Thoracic aorta (tissue), 2 donors: ENCODE measurements at places on chromosomes 12 and 14. TPM values are rescaled to one million over a fixed set of nuclear protein-coding genes. Genes with fewer than 3 reads are reported as not detected.

STAB2 gene
- not detected for total RNA-seq

DNA sequence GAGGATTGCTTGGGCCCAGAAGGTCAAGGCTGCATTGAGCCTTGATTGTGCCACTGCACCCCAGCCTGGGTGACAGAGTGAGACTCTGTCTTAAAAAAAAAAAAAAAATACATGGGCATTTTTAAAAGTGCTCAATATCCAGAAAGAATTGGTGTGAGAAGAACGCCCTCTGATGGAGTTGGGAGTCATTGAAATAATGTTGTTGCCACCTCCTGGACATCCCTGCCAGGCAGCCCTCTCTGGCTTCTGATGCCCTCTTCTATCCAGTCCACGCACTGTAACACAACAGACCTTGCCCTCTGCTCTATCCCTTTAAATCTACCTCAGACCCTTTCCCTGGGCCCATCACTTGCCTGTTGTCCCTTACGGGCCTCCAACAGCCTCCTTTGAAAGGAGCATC, 4.9 kb downstream of the PTGDR start:
- no peaks in the 10 kb centered on the region for H3K27me3 ChIP-seq
- H3K4me1 ChIP-seq, result peaks cover 10% of the 10 kb centered on the region
- no peak overlapping the region for H3K27ac ChIP-seq
- H3K36me3 ChIP-seq, result no peaks in the 10 kb centered on the region

DNA sequence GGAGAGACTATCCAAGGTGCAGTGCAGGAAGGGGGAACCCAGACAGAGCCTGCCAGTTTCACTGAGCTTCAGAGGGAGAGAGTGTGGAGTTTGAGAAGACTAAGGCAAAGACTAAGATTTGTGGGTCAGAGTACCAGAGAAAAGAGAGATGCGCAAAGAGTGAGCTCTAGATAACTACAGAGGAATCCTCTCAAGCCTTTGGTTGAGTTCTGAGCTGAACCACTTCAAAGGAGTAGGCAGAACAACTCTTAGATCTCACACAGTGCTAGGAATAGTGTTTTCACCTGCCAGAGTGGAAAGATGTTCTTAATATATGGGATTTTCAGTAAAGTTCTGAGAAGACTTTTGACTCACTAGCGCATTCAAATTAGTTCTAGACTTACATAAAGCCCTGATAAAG, 10.7 kb upstream of the M6PR start:
- no peak overlapping the region for H3K27ac ChIP-seq
- no peaks in the 10 kb centered on the region for H3K4me1 ChIP-seq
- no peak overlapping the region for H3K4me3 ChIP-seq
- H3K27me3 ChIP-seq, result no peaks in the 10 kb centered on the region
- H3K36me3 ChIP-seq, result no peaks in the 10 kb centered on the region
- no peak for DNase-seq

GRCh38 chr12:92601176-92601575, 101.6 kb upstream of the PLEKHG7 start:
- H3K27ac ChIP-seq, result no peak overlapping the region
- DNase-seq, result no peak
- no peak overlapping the region for H3K4me3 ChIP-seq
- H3K36me3 ChIP-seq, result no peaks in the 10 kb centered on the region

DNA sequence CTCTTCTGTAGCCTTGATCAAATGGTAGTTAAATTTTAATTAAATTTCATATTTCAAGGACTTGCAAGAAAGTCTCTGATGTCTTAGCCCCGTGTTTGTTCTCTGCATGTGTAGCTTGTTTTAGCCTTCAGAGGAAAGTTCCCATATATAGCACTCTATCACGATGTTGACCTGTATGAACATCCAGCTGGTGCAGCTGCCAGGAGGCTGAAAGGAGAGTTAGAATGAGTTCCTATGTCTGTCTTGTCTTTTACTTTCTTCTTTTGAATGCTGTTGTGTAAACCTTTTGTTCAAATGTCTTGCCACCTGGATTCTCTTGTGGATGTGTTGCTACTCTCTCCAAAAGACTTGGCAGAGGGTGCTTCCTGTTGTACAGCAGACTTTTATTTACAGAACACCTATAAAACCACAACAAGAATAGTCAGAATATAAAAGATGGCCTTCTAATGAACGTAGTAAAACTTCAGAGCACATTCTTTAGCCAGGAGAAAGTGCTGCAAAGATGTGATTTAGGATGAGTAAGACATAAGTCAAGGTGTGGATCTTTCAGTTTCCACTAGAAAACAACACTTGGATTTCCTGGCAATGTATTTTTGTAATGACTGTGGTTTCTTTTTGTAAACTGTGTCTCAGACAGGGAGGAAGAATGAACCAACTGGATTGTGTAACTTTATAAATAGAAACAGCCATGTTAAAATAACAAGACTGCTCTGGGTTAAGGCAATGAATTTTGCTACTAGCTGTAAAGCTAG, 17.2 kb downstream of the NAV3 start:
- H3K27ac ChIP-seq, result peak overlapping the region; percentile 49
- no peak for DNase-seq
- no peaks in the 10 kb centered on the region for H3K27me3 ChIP-seq

DNA sequence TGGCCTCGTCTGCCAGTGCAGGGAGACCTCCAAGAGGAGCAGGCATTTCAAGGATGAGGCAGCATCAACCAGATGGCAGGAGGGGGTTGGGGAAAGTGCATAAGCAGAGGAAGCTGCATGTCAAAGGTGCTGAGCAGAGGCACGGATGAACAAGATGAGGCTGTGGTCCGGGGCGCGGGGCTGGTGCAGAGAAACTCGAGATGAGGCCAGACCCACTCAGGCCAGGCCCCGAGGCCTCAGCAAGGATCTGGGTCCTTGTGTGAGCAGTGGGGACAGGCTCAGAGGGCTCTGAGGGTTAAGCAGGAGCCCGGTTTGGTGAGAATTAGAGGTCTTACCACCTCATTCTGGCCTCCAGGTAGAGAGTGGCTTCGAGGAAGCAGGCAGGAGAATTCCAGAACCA, 98.8 kb downstream of the DICER1 start:
- H3K4me3 ChIP-seq, result no peak overlapping the region
- H3K27ac ChIP-seq, result no peak overlapping the region
- DNase-seq, result no peak
- no peaks in the 10 kb centered on the region for H3K27me3 ChIP-seq
- no peaks in the 10 kb centered on the region for H3K36me3 ChIP-seq

OVCH1 gene
- total RNA-seq, result 0.78 TPM

RNASE7 gene
- total RNA-seq, result not detected

KLRD1 gene
- 1.9 TPM for total RNA-seq

DNA sequence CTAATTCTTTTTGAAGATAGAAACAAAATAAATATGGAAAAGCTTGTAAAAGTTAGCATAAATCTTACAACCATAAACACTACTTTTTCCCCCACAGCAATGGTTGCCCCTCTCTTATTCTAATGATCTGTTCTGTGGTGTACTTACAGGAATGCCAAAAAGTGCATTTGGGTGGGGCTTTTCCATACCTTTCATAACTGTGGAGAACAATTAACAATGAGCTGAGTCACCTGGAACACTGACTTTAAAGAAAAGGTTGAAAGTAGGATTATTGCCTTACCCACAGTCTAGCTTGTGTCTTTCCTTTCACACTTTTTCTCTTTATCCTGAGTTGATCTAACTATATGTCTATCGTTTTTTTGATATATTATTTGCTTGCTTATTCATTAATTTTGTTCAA, 86.9 kb downstream of the TPH2 start:
- no peak overlapping the region for H3K4me3 ChIP-seq
- no peaks in the 10 kb centered on the region for H3K27me3 ChIP-seq
- no peaks in the 10 kb centered on the region for H3K36me3 ChIP-seq

GRCh38 chr14:25626986-25627385, 577.0 kb upstream of the STXBP6 start:
- H3K27ac ChIP-seq, result no peak overlapping the region
- no peak for DNase-seq
- H3K4me1 ChIP-seq, result no peaks in the 10 kb centered on the region
- no peak overlapping the region for H3K4me3 ChIP-seq
- no peaks in the 10 kb centered on the region for H3K36me3 ChIP-seq

- H3K36me3 ChIP-seq, result no peaks in the 10 kb centered on the region
- H3K4me3 ChIP-seq, result no peak overlapping the region
- DNase-seq, result no peak
- no peaks in the 10 kb centered on the region for H3K4me1 ChIP-seq
- no peak overlapping the region for H3K27ac ChIP-seq
- H3K27me3 ChIP-seq, result no peaks in the 10 kb centered on the region
These were observed 92.5 kb upstream of the EIF5 start for GRCh38 chr14:103241531-103241930.

DNA sequence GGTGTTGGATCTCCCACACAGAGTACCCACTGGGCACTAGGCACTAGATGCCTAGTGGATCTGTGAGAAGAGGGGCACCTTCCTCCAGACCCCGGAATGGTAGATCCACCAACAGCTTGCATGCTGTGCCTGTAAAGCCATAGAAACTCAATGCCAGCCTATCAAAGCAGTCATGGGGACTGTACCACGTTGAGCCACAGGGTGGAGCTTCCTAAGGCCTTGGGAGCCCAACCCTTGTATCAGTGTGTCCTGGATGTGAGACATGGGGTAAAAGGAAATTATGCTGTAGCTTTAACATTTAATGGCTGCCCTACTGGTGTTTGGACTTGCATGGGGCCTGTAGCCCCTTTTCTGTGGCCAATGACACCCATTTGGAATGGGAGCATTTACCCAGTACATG, 1024.9 kb downstream of the TMEM121 start:
- no peak overlapping the region for H3K4me3 ChIP-seq
- no peaks in the 10 kb centered on the region for H3K27me3 ChIP-seq
- H3K27ac ChIP-seq, result no peak overlapping the region
- DNase-seq, result no peak

GRCh38 chr14:21505012-21505553, 6.1 kb downstream of the METTL3 start:
- no peak for DNase-seq
- no peaks in the 10 kb centered on the region for H3K27me3 ChIP-seq
- no peak overlapping the region for H3K27ac ChIP-seq
- peaks cover 8% of the 10 kb centered on the region for H3K4me1 ChIP-seq

FAM186B gene
- 0.54 TPM for total RNA-seq

OR6C2 gene
- not detected for total RNA-seq

- H3K4me3 ChIP-seq, result no peak overlapping the region
- H3K27me3 ChIP-seq, result no peaks in the 10 kb centered on the region
- peaks cover 25% of the 10 kb centered on the region for H3K4me1 ChIP-seq
- no peak overlapping the region for H3K27ac ChIP-seq
- DNase-seq, result no peak
- no peaks in the 10 kb centered on the region for H3K36me3 ChIP-seq
These were observed 119.9 kb upstream of the PCED1B start for GRCh38 chr12:46959502-46959901.

DNA sequence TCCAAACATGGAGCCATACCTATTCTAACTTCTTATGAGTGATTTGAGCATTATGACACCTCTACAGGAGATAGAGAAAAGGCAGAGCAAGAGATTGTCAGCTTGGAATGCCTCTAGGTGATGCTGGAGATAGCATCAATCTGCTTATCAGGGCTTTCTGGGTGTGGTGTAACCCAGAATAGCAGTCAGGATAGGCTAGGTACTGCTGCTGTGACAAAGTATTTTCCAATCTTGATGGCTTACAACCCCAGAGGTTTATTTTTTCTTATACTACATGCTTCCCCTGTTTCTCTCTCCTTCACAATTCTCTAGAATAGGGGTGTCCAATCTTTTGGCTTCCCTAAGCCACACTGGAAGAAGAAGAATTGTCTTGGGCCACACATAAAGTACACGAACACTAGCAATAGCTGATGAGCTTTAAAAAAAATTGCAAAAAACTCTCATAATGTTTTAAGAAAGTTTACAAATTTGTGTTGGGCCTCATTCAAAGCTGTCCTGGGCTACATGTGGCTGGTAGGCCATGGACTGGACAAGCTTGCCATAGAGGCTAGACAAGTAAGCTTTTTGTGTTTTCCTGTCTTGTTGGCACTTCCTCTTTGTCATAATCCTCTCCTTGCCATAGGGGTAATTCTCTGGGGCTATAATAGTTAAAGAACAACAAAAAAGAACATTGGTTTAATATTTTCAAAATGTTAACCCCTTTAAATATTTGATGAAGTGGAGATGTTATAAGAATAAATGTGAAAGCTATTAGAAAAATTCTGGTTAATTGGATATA, 123.9 kb upstream of the PMCH start:
- H3K36me3 ChIP-seq, result no peaks in the 10 kb centered on the region
- no peaks in the 10 kb centered on the region for H3K4me1 ChIP-seq
- no peak overlapping the region for H3K4me3 ChIP-seq
- no peaks in the 10 kb centered on the region for H3K27me3 ChIP-seq

DNA sequence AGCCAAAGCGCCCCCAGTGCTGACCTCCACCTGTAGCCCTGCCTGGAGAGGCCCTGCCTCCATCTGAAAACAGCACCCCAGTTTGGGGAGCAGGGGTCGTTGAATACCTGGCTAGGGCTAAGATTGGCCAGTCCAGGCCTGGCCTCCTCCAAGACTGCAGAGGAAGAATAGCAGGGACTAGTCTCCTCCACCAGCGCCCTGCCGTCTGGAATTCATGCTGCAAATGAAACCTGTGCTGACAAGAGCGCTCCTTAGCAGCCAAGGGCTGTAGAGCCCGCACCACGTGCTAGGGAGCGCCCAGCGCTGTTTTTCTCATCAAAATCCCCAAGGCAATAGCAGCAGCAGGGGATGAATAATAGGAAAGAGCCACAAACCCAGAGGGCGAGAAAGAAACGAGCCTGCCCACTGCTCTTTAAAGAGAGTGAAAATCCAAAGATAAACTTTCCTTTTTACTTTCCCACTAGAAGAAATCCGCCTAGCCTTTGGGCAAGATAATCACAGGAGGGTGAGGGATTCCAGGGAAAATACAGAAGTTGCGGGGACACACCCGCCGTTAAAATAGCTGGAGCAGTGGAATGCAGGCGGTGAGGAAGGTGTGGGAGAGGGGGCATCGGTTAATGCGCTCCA, 3.3 kb downstream of the COL2A1 start:
- peak overlapping the region; percentile 79 for H3K4me3 ChIP-seq
- no peak overlapping the region for H3K27ac ChIP-seq
- H3K36me3 ChIP-seq, result no peaks in the 10 kb centered on the region
- peaks cover 19% of the 10 kb centered on the region for H3K4me1 ChIP-seq
- H3K27me3 ChIP-seq, result peaks cover 10% of the 10 kb centered on the region

DNA sequence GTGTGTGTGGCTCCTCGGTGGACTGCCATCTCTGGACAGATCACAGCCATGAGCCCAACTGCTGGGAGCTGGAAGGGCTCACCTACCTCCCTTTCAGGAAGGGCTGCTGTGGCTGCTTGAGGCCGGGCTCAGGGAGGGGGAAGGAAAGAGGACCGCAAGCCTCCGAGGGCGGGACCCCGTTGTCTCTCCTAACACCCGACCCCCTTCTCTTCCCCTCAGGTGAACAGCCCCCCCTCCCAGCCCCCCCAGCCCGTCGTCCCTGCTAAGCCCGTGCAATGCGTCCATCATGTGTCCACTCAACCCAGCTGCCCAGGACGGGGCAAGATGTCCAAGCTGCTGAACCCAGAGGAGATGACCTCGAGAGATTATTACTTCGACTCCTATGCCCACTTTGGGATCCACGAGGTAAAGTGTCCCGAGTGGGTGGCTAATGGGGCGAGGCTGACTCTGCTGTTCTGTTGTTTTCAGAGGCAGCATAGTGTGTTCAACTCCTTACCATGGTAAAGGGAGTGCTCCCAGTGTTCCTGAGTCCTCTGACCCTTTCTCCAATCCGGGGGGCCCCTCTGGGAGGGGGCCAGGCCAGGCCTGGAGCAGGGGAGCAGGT, 49.5 kb downstream of the PRMT8 start:
- no peak for DNase-seq
- H3K4me1 ChIP-seq, result no peaks in the 10 kb centered on the region
- H3K36me3 ChIP-seq, result no peaks in the 10 kb centered on the region
- no peak overlapping the region for H3K4me3 ChIP-seq
- H3K27ac ChIP-seq, result no peak overlapping the region
- no peaks in the 10 kb centered on the region for H3K27me3 ChIP-seq

GRCh38 chr12:84929501-84929900, 16.9 kb upstream of the SLC6A15 start:
- H3K27me3 ChIP-seq, result no peaks in the 10 kb centered on the region
- no peak for DNase-seq
- no peak overlapping the region for H3K4me3 ChIP-seq
- H3K4me1 ChIP-seq, result no peaks in the 10 kb centered on the region
- no peaks in the 10 kb centered on the region for H3K36me3 ChIP-seq

CPM gene
- 22.1 TPM for total RNA-seq

RABGGTA gene
- 44.7 TPM for total RNA-seq
